NCI-H187 treated with DMSO at 0.1 percent for 48 hours (cell line): ENCODE measurements at places on chromosomes 11 and 22.
A peak's percentile ranks its signal among the peaks of the same experiment; 100 is the strongest.

DNA sequence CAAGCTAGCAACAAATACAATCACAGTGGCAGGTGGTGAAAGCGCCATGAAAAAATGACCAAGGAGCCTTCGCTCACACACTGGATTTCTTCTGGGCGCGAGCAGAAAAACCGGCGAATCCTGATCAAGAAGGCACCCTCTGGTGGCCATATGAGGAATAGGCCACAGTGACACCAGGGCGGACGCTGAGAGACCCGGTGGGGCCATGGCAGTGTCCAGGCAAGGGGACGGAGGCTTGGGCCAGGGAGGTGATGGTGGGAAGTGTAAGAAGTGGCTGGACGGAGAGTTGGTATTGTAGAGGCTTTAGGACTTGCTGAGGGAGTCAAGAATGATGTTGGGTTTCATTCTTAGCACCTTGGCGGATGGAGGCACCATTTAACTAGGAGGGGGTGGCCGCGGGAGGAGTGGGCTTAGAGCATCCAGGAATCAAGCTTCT is 16.9 kb upstream of the RAC2 start:
- DNase-seq: no peak

GRCh38 chr22:46848197-46848596 is 85.7 kb downstream of the TBC1D22A start:
- DNase-seq: no peak

- DNase-seq: peak; percentile 11
Observed at GRCh38 chr11:62487738-62488551, 58.7 kb downstream of the AHNAK start.

DNA sequence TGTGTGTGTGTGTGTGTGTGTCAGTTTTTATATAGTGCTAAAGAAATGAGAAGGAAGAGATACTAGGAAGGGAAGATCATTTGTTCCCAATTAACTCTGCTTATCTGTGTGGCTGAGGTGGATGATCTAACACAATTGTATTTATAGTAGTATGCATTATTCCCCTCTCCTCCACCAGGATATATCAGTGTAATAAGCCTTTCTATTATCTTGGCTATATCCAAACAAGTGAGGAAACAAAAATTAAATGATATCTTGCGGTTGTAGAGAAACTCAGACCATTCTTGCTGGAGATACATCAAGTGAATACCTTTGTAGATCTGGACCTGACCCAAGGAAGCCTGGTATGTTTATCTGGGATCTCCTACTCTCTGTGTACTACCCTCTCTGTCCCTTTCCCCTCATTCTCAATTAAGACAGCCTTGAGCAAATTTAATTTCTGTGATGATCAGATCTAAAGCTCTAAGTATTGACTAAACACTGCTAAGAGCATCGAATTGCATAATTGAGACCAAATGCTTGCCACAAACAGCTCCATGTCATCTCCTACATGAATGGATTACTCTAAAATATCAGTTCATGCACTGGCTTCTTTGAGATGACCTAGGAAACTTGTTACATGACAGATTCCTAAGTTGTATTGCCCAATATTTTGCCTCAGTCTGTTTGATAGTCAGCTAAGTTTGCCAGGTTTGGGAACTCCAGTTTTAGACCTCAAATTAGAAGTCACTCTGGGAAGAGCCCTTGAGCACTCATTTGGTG is 185.3 kb upstream of the CTSC start:
- no peak for DNase-seq

- no peak for DNase-seq
Observed at GRCh38 chr11:126479178-126479930, 123.9 kb downstream of the ST3GAL4 start.

GRCh38 chr11:14334893-14335292 is 24.1 kb downstream of the RRAS2 start:
- no peak for DNase-seq

GRCh38 chr11:125955856-125956255 is 10.0 kb downstream of the VSIG10L2 start:
- no peak for DNase-seq

- DNase-seq: no peak
Observed at GRCh38 chr22:36865346-36865745, 4.5 kb downstream of the NCF4 start.

DNA sequence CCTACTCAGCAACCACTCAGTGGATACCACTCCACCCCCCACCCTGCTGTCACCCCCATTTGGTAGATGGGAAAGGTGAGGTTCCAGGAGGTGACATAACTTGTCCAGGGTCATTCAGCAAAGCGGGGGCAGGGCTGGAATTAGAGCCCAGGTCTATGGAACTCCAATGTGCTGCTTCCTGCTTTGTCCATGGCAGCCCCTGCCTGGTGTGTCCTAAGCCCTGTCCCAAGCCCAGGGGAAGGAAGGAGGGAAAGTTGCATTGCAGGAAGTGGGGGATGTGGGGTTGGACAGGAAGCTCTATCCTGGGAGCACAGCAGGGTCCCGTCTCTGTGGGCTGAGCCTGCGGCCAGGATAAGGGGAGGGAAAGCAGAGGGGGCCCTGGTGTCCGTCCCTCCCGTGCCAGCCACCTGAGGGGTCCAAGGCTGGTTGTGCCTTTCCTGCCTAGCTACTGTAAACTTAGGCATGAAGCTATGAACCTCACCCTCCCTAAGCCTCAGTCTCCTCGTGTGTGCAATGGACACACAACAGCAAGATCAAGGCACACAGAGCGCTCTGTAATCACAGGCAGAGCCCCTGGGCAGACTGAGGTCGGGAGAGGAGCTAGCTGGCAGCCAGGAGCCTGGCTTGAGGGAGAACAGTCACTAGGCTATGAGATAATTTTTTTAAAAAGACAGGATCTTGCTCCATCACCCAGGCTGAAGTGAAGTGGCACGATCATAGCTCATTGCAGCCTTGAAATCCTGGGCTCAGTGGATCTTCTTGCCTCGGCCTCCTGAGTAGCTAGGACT is 12.9 kb downstream of the GAL3ST1 start:
- no peak for DNase-seq

GRCh38 chr22:28984482-28985158 is 77.0 kb downstream of the C22orf31 start:
- no peak for DNase-seq
